Stromal cell of bone marrow (primary cell): ENCODE measurements at places on chromosomes 1 and 21.
A peak's percentile ranks its signal among the peaks of the same experiment; 100 is the strongest.

- DNase-seq: peak; percentile 25
Observed at GRCh38 chr1:115089420-115090185, at the start of gene TSPAN2. Gene TSPAN2, minus strand, starts transcription at chr1:115089503. Its CDS starts 71 bp downstream, at chr1:115089432.

- no peak for DNase-seq
Observed at GRCh38 chr21:25501996-25502665, 105.2 kb downstream of the MRPL39 start.

GRCh38 chr1:60952612-60953111 is 129.7 kb upstream of the NFIA start:
- DNase-seq: no peak

DNA sequence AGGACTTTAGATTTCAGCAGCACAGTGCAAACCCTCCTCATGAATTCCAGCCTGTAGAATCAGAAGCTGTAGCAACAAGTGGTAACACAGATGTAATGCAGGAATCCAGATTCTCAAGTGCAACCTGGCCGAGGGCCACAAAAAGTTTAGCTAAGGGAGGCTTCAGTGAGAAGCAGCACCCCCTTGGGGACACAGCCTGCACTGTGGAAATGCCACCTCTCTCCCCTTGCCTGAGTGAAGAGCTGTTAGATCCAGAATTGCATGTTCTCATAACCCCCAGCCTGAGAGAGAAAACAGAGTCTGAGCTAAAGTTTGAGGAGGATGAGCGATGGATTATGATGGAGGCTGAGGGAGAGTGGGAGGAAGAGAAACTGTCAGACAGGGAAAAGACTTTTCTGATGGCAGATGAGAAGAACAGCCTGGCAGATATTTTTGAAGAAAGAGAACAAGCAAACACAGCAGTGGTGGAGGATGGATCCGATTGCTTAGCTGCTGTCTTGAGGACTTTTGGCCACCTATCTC is 80.5 kb upstream of the BMP8A start:
- peak; percentile 89 for DNase-seq

DNA sequence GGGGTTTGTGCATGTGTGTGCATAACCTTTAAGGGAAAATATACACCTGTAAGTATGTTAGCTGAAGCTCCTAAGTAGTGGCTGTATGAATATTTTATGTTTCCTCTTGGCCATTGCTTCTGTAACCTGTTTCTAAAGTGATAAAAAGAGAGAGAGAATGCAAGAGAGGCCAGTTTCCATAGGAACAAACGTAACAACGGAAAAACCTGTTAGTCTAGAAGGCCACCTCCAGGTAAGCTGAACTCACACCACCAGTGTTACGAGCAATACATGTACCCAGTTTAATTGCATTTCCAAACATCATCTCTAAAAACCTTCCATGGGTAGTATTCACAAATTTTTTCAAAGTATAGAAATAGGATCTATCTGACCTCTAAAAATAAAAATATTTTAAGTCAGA is 63.1 kb downstream of the PLPPR4 start:
- DNase-seq: no peak

DNA sequence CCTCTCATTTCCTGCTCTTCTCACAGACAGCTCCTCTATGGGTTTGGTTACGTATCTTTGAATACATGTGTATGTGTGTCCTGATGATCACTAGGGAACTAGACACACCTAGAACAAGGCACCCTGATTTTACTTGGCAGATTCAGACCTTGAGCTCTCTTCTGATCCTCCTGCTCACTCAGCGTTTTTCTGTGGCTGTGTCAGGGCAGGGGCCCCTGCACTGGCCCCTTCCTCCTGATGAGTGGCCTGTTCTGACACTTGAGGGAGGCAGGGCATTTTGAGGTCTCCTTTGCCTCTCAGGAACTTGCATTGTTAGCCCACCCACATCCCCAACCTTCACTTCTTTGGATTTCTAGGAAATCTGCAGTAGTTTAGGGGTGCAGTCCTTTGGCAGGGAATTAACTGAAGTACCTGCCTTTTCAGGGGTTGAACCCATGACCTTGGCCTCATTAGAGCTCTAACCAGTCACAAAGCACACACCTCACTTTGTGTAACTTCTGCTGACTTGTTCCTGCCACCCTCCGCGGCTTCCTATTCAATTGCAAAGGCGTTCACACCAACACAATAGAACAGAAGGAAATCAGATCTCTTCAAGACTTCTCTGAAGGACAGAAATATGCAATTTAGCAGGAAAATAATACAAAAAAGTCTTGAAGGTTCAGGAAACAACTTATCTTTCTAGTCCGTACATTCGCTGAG is 8.8 kb downstream of the SMYD2 start:
- DNase-seq: no peak
